ENCODE measurements at places on chromosomes 5 and 9.
A peak's percentile ranks its signal among the peaks of the same experiment; 100 is the strongest.

GRCh38 chr5:94362857-94363256 is 255.5 kb downstream of the KIAA0825 start:
- no peak for DNase-seq

- no peak for DNase-seq
Observed at GRCh38 chr5:133459474-133460160, 152.7 kb downstream of the FSTL4 start.

- no peak for DNase-seq
Observed at GRCh38 chr5:149749481-149750365, 19.6 kb downstream of the PPARGC1B start.

- DNase-seq = no peak
Observed at GRCh38 chr5:123835421-123835820, 323.4 kb downstream of the CSNK1G3 start.

- DNase-seq = no peak
Observed at GRCh38 chr9:105858877-105859276, 164.5 kb downstream of the TMEM38B start.

- DNase-seq = no peak
Observed at GRCh38 chr9:37209431-37210386, 89.3 kb downstream of the ZCCHC7 start.

- DNase-seq = no peak
Observed at GRCh38 chr9:100884518-100884917, 144.0 kb upstream of the PLPPR1 start.

GRCh38 chr9:15873573-15874177 is 320.8 kb downstream of the CCDC171 start:
- DNase-seq = no peak

DNA sequence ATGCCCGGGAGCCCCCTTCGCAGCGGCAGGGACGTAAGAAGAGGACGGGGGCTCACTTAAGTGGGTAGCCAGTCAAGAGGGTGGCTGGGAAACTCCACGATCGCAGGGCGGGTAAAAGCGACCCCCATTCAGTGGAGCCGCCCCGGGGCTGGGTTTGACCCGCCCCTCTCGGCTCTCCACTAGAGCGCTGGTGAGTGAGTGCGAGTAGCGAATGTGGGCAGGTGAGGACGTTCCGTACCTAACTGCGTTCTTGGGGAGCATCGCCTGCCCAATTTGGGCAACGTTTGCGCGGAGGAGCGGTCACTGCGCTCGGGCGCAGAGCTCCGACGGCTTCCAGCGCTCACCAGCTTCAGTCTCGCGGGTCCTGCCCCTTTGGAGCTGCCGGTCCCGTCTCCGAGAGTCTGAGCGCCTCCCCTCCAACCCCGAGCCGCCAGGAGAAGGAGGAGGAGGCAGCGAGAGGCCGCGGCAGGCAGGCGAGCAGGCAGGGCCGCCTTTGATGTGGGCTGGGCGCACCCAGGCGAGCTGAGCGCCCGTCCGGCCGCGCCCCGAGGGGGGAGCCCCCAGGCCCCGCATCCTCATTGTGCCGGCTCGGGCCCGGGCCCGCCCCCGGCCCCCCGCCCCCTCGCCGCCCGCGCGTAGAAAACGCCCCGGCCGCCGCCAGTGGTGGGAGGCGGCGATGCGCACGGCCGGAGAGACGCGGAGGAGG is at the start of gene FGF18:
FGF18 (plus strand) TSS at position 666 of the 706 bp plus-strand sequence. CDS start 553 bp downstream, outside the sequence.
- peak; percentile 48 for DNase-seq

- DNase-seq = no peak
Observed at GRCh38 chr5:53436480-53437191, 43.8 kb upstream of the FST start.

- no peak for DNase-seq
Observed at GRCh38 chr5:169098331-169099121, 202.4 kb downstream of the SLIT3 start.

DNA sequence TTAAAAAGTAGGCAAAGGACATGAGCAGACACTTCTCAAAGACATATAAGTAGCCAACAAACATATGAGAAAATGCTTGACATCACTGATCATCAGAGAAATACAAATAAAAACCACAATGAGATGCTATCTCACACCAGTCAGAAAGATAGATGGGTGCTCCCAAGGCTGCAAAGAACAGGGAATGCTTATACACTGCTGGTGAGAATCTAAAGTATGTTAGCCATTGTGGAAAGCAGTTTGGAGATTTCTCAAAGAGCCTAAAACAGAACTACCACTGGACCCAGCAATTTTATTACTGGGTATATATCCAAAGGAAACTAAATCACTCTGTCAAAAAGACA is 154.2 kb downstream of the NDUFS4 start:
- no peak for DNase-seq

- no peak for DNase-seq
Observed at GRCh38 chr5:172765766-172766286, 5.2 kb downstream of the DUSP1 start.

DNA sequence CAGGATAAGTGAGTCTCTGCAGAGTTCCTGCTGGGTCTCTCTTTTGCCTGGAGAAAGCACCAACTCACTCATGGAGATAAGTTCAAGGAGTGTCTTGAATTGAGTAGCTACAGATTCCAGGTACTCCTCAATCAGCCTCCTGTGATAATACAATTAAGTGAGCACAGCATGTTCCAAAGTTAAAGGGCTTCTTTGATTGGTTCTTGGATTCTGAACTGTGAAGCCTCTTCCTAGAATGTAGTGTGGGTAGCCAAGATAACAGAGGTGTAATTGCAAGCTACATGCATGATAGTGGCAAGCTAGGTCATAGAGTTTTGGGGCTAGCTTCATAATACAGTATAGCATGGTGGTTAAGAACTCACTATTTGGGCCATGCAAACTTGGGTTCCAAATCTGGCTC is 23.2 kb upstream of the CARNMT1 start:
- no peak for DNase-seq

DNA sequence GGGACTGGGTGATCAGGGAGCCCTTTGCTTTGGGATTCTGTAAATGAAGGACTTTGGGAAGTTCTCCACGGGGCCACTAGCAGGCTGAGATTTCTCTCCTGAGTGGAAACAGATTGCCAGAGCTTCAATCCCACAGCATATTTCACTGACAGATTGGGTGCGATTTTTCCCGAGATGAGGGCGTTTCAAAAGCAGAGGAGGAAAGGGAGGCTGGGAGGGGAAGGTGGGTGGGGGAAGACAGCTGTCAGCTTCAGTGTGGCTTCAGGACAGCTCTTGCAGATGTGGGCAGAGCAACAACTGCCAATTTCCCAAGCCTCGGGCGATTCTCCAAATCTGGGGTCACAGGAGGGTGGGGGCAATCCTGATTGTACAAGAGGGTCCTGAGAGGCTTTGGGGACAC is 258.5 kb upstream of the ADRA1B start:
- no peak for DNase-seq

- DNase-seq = no peak
Observed at GRCh38 chr5:55101556-55102276, 730 bp upstream of the GZMA start.

DNA sequence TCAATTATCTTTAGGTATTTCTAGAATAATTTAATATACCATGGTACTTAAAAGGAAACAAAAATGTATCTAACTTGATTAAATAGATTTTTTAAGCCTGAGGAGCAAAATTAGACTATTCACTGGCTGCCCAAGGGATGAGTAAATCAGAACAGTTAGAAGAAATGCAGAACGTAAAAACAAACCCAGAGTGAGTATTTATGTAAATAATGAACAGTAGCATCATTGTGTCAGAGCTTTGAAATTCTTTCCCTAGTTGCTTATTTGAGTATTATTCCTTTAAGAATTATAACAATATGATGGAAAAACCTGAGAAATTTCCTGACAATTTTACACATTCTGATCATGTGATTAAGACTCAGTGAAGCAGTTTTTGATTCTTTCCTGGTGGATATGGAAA is 200.9 kb downstream of the GDNF start:
- DNase-seq = no peak

DNA sequence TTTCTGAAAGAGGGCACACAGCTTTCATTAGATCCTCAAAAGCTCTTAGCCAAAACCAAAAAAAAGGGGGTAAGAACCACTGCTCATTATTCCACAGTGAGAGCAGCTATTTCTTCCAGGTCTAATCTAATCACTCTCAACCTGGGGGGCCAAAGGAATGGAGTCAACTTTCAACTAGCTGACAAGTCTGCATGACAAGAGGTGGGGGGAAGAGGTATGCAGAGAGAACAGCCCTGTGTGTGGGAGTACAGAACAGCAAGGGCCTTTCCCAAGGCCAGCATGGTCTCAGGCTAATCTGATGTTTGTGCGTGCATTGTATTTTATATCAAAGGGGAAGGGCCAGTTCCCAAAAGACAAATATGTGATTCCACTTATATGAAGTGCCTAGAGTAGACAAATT is 36.9 kb upstream of the PIP5K1B start:
- DNase-seq = no peak

- DNase-seq = no peak
Observed at GRCh38 chr9:134472256-134472655, 146.0 kb downstream of the RXRA start.

DNA sequence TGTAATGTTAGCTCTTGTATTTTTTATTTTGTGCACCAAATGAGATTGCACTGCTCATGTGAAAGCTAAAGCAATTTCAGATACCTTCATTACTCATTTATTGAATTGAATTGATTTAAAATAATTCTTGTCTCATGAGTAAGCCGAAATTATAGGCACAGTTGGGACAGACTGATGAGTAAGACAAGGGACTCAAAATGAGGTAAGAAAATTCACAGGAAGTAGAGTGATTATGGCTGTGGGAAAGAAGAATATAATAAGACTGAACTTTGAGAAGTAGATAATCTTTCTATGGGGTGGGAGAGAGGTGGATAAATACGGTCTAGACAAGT is 51.1 kb downstream of the NUDT12 start:
- DNase-seq = no peak

DNA sequence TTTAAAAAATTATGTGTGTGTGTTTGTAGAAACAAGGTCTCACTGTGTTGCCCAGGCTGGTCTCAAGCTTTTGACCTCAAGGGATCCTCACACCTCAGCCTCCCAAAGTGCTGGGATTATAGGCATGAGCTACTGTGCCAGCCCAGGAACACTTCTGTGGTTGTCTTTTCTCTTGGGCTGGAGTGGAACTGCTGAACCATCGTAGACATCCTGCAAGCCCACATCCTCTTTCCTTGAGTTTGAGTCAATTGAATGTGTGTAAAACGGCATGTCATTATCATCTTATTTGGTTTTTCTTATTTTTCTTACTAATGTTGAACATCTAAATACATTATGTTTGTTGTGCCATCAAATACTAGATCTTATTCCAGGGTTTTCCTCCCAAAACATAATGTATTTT is 40.0 kb downstream of the EHMT1 start:
- DNase-seq = no peak

GRCh38 chr9:124281931-124282371 is 24.2 kb downstream of the NEK6 start:
- DNase-seq = no peak

DNA sequence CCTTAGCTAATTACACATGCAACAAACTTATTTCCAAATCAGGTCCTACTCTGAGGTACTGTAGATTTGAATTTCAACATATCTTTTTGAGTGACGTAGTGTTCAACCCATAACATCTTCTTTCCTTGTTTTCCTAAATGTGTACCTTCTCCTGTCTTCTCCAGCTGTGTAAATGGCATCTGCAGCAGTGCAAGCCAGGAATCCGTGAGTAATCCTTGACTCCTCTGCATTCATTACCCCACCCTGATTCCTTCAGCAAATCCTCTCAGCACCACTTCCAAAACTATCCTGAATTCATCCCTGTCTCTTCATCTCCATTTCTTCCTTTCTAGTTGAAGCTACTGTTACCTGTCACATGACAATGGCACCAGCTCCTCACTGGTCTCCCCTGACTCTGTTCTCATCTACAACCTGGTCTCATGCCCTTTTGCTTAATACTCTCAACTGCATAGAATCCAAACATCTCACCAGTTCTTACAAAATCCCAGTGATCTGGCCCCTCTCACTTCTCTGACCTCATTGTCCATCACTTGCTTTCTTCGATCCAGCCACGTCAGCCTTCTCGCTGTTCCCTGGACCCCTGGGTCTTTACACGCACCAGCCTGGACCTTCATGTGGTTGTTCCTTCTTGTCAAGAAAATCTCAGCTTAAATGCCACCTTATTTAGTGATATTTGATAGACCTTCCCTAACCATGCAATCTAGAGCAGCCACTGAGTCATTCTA is 14.6 kb upstream of the TRAF1 start:
- DNase-seq = no peak

DNA sequence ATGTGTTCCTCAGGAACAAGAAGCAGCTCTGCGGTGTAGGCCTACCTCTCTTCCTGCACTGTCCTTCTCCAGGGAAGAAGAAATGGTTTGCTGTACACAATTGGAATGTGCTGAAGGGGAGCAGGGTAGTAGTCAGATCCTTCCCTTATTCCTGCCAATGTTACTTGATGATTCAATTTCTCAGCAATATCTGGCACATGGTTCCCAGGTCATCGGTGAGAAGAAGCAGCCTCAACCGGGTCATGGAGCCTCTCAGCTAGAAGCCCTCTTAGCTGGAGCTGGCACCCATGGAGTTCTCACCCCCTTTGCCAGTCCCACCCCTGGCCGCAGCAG is 36.9 kb downstream of the ACTBL2 start:
- DNase-seq = no peak

DNA sequence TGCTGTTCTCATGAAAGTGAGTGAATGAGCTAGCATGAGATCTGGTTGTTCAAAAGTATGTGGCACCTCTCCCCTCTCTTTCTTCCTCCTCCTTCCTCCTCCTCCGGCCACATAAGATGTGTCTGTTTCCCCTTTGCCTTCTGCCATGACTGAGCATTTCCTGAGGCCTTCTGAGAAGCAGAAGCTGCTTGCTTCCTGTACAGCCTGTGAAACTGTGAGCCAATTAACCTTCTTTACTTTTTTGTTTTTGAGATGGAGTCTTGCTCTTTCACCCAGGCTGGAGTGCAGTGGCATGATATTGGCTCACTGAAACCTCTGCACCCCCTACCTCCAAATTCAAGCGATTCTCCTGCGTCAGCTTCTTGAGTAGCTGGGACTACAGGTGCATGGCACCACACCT is 6.1 kb downstream of the S100Z start:
- DNase-seq = peak; percentile 11

DNA sequence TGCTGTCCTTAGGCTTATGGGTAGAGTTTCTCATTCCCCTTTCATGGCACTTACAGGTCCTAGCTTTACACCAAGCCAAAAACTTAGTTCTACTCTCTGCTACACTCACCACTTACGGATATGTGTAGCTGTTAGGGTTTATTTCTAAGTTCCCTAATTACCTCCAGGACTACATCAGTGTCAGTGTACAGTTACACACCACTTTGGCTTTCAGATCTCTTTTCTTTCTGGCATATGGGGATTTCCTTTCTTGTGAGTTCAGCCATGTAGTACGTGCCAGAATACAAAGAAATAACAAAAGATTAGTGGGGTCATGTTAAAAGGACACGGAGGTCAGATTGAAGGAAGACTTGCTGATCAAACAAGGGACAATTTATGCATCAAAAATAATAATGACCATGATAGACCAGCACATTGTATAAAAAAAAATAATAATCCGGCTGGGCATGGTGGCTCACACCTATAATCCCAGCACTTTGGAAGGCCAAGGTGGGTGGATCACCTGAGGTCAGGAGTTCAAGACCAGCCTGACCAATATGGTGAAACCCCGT is 41.8 kb downstream of the LYRM7 start:
- DNase-seq = no peak
